ENCODE measurements at places on chromosomes 16 and 17.

- DNase-seq, result no peak
Measured at GRCh38 chr17:75398279-75398678, 7.2 kb downstream of the GRB2 start.

DNA sequence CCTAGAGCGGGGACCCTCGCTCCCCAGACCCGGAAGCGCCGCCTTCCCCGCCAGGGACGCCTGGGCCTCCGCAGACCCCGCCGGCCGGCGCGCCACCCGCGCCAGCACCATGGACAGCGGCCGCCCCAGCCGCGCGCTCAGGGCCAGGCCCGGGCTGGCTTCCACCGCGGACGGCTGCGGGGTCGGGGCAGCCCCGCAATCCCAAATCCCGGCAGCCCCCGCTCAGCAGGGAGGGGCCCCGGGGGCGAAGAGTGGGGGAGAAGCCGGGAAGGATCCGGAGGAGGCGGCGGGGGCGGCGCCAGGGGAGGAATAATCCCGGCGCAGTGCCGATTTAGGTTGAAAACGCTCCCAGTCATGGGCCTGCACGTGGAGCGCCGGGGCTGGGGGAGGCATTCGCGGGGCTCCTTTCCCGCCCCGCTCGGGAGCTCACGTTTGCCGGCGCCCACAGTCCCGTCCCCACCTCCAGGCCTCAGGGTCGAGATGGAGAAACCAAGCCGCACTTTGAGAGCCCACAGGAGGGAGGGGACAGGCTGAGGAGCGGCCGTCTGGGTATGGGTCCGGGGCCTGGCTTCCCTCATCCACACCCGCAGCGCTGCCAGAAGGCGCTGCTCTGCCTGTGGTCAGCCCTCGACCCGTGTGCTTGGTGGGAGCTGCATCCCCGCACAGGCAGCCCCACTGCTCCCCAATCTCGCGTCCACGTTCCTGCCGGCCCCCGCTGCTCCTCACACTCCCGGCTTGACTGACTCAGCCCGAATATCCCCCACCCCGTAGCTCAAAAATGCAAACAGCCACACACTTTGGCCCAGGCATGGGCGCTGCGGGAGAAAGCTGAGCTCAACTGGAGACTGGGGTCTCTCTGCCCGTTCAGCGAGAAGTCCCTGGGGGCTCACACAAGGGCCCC is 4.7 kb downstream of the FBXL16 start:
- peak; percentile 42 for DNase-seq

GRCh38 chr16:54288030-54288834 is 1.6 kb upstream of the IRX3 start:
- no peak for DNase-seq

- DNase-seq, result no peak
Measured at GRCh38 chr17:4716081-4716480, 5.6 kb downstream of the ARRB2 start.

GRCh38 chr17:50479522-50480141 is 972 bp downstream of the RSAD1 start:
- peak; percentile 79 for DNase-seq

DNA sequence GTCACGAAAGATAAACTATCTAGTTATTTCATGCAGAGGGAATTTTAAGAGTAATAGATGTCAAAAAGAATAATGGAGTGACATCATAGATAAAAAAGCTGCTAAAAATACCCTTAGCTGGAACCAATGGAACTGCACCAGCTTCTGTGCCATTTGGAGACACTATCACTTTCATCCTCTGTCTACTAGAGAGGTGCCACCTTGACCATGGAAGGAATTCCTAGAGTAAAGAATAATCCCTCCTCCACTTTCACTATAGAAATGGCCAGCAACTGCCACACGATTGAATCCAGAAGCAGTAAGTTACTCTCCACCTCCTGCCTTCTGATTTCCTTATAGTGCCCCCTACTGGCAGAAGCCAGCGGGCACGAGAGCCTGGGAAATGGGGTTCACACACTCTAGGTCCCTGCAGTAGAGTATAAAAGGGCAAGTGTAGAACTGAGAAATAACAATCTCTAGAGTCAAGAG is 2.8 kb upstream of the ALDH3A2 start:
- DNase-seq, result peak; percentile 71

GRCh38 chr17:61571624-61572023 is 19.4 kb downstream of the NACA2 start:
- DNase-seq, result no peak

- DNase-seq, result no peak
Measured at GRCh38 chr17:82148997-82149396, 51.0 kb upstream of the FASN start.

DNA sequence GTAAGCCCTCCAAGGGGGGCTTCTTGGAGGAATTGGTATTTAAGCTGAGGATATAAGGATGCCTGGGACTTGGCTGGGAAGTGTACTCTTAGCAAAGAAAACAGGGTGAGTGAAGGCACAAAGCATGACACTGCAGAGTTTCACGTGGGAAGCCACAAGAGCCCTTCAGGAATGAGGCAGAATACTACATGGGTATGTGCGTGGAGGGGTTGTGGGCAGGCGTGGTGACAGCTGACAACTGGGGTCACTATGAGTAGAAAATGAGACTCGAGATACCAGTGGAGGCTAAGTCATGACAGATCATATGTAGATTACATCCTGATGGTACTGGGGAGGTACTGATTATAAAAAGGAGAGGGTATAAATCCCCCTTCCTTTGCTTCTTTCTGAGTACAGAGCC is 78.1 kb upstream of the XYLT1 start:
- DNase-seq, result no peak

DNA sequence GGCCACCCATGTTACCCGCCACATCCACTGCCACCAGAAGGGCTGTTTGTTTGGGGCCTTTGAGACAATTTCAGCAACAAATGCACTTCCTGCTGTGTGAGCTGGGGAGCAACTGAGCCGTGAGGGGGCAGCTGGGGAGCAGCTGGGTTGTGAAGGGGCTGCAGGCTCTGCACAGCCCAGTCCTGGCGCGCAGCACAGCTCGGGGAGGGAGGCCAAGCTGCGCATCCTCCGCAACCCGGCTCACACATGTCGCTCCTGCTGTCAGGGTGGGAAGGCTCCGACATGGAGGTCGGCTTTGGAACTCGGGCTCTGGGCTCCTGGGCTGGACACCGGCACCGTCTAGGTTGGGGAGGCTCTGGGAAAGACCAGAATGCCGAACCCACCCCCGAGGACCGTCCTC is 53.6 kb downstream of the CBFA2T3 start:
- DNase-seq, result no peak

DNA sequence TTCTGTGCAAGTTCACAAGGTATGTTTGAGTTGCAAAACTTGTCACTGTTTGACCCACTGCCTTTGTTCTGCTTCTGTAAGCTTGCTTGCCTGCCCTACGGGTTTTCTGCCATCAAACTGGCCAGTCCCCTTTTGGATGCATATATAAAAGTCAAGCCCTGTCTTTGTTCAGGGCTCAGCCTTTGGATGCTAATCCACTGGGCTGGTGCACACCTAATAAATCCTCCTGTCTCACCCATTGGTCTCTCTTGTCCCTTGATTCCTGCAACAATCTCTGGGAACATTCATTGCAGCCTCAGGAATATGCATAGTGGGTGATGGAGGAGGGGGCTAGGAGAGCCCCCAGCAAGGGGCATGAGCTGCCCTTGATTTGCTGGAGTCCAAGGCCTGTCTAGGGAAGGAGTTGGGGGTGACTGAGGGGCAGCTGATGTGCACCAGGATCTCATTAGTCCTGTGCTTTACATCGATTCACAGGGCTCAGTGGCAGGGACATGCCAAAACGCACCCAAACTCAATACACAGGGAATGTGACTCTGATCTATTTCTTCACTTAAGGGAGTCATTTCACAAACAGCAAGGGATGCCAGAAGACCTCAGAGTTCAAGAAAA is 225.4 kb upstream of the NLRP1 start:
- no peak for DNase-seq

GRCh38 chr17:29504711-29505110 is 62.1 kb downstream of the ABHD15 start:
- no peak for DNase-seq

GRCh38 chr17:6494239-6494941 is 50.1 kb downstream of the PIMREG start:
- no peak for DNase-seq

GRCh38 chr17:63156986-63157385 is 191.0 kb downstream of the TANC2 start:
- DNase-seq, result no peak

- no peak for DNase-seq
Measured at GRCh38 chr17:77596491-77597417, 361.7 kb upstream of the TNRC6C start.

DNA sequence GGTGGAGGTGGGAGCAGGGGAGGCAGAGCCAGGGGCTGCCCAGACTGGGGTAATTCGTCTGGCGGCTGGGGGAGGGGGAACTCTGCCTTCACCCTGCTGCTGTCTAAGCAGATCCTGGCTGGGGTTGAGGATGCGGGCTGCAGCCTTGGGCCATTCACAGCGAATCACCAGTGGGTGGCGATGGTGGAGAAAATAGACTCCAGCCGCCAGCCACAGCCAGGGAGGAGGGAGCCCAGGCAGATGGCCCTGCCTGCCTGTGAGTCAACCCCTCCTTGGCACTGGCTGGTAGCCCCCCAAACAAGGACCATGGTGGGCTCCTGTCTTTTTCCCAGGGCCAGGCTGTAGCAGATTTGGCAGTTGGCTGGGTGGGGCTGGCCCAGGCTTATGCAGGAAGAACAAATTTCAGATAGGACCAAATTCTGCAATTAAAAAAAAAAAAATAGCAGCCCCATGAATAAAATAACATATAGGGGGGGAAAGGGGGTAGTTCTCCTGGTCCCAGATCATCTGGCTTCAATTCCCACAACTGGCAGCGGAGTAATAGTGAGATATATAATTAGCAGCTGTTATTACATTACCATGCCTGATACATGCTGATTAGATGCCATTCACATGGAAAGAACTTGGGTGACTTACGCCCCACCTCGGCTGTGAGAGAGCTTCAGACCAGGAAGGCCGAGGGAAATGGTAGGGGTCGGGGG is 41.5 kb upstream of the CDH5 start:
- peak; percentile 7 for DNase-seq

DNA sequence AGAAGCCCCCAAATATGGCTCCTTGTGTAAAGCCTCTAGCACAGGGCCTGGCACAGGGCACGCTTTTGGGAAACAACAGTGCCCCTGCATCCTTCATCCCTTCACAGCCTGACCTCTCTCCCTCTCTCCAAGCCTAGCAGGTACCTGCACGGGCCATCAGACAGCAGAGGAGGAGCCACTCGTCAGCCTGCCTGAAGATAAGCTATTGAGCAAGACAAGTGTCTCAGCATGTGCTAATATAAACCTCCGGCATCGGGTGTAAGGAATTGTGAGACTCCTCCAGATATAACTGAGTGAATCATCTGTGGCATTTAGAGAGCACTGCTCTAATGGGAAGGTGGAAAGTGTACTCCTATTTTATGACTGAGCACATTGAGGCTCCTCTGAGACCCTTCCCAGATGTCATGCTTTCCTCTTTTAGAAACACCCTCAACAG is 38.3 kb downstream of the TBX4 start:
- no peak for DNase-seq

GRCh38 chr16:84465154-84465553 is 39.3 kb downstream of the MEAK7 start:
- no peak for DNase-seq

- no peak for DNase-seq
Measured at GRCh38 chr17:31699281-31699680, 159.8 kb downstream of the COPRS start.

GRCh38 chr16:31453255-31454204 is 5.8 kb upstream of the ARMC5 start:
- DNase-seq, result no peak

DNA sequence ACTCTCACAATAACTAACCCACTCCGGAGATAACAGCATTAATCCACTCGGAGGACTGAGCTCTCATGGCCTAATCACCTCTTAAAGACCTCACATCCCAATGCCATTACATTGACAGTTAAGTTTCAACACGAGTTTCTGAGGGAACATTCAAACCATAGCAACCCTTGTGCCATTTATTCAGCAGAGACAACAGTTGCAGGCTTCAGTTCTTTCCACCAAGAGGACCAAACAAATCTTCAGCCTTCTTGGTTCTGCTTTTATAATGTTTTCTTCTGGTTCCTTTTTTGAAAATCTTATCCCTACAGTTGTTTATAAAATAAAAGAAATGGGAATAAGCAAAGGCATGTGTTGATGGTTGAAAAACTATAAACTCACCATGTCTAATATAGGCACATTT is 2.1 kb upstream of the CD300E start:
- no peak for DNase-seq

GRCh38 chr17:82410014-82410716 is 8.0 kb upstream of the HEXD start:
- DNase-seq, result no peak

DNA sequence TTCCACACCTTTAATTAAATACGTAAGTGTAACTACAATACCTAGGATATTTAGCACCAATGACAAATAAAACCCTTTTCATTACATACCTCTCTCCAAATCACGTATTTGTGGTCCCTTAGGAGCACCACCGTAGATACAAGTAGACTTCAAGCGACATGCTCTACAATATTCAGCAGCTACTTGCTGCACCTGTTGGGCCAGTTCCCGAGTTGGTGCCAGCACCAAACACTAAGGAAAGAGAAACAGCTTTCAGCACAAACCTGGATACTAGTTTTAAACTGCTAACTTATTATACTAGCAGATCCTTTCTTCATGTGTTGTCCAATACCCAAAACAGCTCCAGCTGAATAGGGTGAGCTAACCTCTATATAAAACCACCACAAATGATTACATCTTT is 2.7 kb downstream of the DDX5 start:
- no peak for DNase-seq

DNA sequence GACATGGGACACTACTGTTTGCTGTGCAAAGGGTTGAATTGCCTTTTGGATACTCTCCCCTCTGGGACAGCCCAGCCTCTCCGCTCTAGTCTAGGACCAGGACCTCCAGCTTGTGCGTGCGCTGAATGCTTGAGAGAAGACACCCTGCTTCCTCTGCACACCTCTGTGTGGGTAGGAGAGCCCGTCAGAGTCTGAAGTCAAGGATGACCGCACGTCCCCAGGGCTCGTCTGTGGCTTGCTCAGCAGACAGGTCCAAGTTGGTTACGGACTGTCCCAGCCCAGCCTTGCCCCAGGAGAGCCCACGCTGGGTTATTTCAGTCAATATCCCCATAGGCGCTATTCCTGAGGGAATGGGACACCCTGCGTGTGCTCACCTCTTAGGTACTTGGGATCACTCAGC is 3.7 kb downstream of the C16orf89 start:
- no peak for DNase-seq

DNA sequence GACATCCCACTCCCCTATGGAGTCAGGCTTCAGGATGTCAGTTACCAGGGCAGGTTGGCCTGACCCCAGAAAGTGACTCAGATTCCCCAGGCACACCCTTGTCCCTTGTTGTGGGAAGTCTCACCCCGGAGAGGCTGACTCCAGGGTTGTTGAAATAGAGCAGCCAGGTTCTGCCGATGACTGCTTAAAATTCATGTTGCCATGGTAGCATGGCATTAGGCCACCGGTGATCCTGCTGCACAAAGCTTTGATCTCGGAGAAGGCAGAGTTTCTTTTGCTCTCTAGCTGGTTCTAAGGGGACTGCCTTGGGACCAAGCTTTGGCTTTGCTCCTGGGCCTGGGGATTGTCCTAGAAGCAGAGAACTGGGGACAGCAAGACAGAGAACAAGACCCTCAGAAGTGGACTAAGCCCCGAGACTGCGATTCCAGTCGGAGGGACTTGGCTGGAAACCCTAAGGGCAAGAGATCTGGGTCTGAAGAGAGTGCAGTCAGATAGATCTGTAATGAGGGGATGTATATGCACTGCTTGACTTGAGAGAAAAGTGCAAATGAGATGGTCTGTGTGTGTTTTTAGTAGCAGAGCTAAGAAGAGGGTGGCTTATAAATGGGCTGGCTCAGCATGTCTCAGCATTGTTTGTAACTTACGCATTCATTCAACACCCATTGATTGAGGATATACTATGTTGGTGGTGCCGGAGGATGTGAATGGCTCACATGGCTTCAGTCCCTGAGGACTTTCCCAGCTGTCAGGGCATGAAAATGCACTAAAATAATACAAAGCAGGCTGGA is 106.9 kb downstream of the RGS9 start:
- peak; percentile 42 for DNase-seq

All from activated CD8-positive, alpha-beta T cell treated with anti-CD3 and anti-CD28 coated beads for 36 hours (primary cell).